ENCODE measurements at places on chromosomes 2 and 18. TPM values are rescaled to one million over a fixed set of nuclear protein-coding genes. Genes with fewer than 3 reads are reported as not detected.

Gene UGT1A10
- not detected for polyA plus RNA-seq

Gene MAPRE3
- 1.0 TPM for polyA plus RNA-seq

DNA sequence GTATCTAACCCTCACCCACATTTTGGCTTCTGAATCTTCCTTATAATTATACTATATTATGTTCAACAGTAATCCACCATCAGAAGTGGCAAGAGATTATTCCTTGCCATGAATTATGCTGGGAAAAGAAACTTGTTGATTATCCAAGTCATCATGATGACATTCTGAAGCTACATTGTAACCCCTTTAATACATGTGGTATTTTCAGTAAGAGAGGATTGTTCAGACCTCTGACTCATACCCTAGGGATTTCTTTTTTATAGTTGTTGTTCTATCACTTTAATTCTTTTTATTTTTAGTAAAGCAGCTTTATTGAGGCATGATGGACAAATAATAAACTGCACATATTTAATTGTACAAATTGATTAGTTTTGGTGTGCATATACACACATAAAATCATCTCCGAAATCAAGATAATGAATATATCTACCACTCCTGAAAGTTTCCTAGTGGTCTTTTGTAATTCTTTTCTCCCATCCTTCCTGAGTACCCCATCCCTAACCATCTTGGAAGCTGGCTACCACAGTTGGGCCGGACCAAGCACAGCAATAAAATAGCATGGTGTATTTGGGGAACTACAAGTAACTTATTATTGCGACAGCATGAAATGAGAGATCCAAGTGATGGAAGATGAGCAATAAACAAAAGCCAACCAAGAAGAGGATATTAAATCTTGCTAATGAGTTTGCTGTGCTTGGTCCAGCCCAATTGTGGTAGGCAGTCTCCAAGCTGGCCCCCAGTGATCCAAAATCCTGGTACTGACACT lies 159.9 kb downstream of the BARD1 start:
- no peaks in the 10 kb centered on the region for H3K36me3 ChIP-seq
- no peak for DNase-seq
- H3K27me3 ChIP-seq: no peaks in the 10 kb centered on the region
- no peaks in the 10 kb centered on the region for H3K4me1 ChIP-seq
- no peak overlapping the region for H3K4me3 ChIP-seq
- no peak overlapping the region for H3K27ac ChIP-seq

DNA sequence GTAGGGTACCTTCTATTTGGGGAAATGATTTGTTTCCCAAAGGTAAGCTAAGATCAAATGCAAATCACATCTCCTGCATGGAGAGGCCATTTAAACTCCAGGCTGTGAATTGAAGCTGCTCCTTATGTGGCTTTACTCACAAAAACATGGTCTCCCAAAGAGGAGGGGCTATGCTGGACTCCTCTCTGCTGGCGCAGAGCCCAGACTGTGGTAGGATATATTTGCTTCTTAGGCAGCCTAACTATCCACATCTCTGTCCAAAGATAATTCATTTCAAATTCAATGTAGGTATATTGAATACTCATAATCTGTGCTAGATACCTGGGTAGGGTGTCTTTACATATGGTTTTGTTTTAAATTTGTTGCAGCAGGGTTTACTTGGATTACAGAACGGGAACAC lies 358.5 kb downstream of the ALK start:
- H3K27ac ChIP-seq: no peak overlapping the region
- no peak overlapping the region for H3K4me3 ChIP-seq
- no peaks in the 10 kb centered on the region for H3K36me3 ChIP-seq
- no peaks in the 10 kb centered on the region for H3K27me3 ChIP-seq
- no peaks in the 10 kb centered on the region for H3K4me1 ChIP-seq

DNA sequence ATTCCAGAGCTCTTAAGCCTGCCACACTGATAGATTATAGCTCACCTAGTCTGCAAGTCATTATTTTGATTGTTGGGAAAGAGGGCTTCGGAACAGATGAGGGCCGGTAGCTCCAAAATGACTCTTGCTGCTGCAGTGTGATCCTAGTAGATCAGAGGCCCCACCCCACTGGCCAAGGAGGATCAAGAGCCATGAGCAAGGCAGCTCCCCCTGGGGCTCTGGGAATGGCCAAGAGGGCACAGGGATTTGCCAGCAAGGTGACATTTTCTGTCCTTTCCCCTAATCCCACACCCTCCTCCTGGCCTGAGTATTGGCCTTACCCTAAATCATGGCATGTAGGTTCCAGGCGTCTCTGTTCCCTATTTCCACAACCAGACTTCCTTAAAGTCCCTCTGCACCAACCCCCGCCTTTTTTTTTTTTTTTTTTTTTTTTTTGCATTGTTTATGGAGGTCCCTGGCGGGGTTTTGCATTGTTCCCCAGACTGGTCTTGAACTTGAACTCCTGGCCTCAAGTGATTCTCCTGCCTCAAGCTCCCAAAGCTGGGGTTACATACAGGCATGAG lies 36.5 kb downstream of the EIF4E2 start:
- no peak overlapping the region for H3K27ac ChIP-seq
- H3K4me1 ChIP-seq: no peaks in the 10 kb centered on the region
- DNase-seq: no peak
- H3K4me3 ChIP-seq: no peak overlapping the region

Gene ASB18
- not detected for polyA plus RNA-seq

Gene CDKL4
- polyA plus RNA-seq: not detected

- H3K36me3 ChIP-seq: no peaks in the 10 kb centered on the region
- H3K27me3 ChIP-seq: no peaks in the 10 kb centered on the region
- H3K4me3 ChIP-seq: no peak overlapping the region
- peak; percentile 71 for DNase-seq
- H3K4me1 ChIP-seq: peaks cover 6% of the 10 kb centered on the region
Measured at GRCh38 chr2:127128445-127128904, 21.5 kb upstream of the BIN1 start.

DNA sequence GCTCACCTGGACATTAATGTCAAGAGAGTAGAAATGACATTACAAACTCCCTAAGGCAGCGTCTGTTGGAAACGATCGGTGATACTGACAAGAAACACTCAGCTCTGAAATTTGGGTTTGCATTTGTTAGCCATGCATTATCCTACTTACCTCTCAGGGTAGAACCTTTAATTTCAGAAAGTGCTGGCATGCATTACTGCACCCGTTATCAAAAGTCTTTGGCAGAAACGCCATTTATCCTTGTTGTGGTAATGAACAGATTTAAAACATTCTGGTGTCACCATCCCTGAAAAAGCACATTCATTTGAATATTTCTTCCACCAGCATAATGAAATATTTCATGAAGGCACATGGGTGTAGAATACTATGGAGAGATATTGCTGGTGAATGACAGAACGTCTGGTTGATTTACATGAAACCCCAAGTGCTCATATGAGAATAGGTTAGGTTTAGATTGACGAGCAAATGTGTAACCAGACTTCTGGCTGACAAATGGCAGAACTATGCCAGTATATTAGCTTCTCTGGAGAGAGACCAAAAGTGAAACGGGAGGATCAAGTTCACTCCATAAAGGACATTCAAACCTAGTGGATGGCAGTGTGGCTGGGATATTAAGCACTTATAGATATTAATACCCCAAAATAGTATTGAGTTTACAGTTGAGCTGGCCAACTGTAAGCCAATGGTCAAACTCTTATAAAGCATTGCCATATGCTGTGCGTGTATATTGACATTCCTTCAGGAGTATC lies 53.5 kb upstream of the ITGB6 start:
- no peak overlapping the region for H3K27ac ChIP-seq
- H3K4me3 ChIP-seq: no peak overlapping the region
- no peaks in the 10 kb centered on the region for H3K36me3 ChIP-seq
- no peaks in the 10 kb centered on the region for H3K4me1 ChIP-seq
- no peaks in the 10 kb centered on the region for H3K27me3 ChIP-seq
- no peak for DNase-seq

- no peaks in the 10 kb centered on the region for H3K27me3 ChIP-seq
- H3K27ac ChIP-seq: no peak overlapping the region
- no peak for DNase-seq
- no peak overlapping the region for H3K4me3 ChIP-seq
- no peaks in the 10 kb centered on the region for H3K4me1 ChIP-seq
Measured at GRCh38 chr2:100029460-100029859, 112.9 kb downstream of the AFF3 start.

Gene RAX
- polyA plus RNA-seq: not detected

DNA sequence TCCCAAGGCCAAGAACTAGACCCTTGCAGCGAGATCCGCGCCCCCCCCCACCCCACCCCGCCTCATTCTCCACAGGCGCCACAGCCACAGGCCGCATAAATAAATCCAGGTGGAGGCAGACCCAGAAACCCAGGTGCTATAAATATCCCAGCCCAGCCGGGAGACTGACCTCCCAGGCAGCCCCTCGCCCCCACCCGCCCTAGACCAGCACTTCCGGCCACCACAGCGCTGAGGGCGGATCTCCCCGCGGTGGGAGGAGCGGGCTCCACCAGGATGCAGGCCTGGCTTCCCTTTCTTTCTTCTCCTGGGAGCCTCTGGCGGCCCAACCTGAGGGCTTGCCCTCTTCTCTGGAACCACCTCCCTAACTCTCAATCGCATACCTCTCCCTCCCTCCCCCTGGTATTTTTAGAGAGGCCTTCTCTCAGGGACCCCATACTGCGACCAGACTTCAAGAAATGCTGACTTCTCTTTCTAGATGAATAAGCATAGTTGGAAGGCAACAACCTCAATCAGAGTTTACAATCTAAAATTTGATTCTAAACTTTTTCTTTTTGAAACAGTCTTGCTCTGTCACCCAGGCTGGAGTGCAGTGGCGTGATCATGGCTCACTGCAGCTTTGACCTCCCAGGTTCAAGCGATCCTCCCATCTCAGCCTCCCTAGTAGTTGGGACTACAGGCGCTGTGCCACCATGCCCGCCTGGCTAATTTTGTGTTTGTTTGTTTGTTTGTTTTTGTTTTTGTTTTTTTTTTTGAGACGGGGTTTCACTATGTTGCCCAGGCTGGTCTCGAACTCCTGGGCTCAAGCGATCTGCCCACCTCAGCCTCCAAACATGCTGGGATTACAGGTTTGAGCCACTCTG lies 55.0 kb downstream of the PKDCC start:
- peaks cover 79% of the 10 kb centered on the region for H3K4me1 ChIP-seq
- peak overlapping the region; percentile 36 for H3K4me3 ChIP-seq
- H3K36me3 ChIP-seq: no peaks in the 10 kb centered on the region
- no peaks in the 10 kb centered on the region for H3K27me3 ChIP-seq

DNA sequence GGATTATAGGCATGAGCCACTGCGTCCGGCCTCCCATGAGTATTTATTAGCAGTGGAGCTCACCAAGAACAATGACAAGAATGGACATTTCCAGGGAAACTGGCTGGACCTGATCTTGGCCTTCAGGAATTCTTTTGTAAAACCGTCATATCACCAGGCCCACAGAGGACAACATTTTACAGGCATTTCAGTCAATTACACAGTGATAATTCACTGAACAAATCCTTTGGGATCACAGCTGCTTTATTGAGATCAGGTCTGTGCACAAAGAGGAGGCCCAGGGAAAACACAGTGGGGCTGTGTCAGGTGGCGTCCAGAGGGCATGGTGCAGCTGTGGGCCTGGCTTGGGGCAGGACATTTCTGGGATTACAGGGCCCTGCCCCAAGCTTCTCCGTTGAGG lies 30.1 kb upstream of the GTF2A1L start:
- H3K27me3 ChIP-seq: no peaks in the 10 kb centered on the region
- no peaks in the 10 kb centered on the region for H3K4me1 ChIP-seq
- H3K27ac ChIP-seq: no peak overlapping the region
- no peak overlapping the region for H3K4me3 ChIP-seq

DNA sequence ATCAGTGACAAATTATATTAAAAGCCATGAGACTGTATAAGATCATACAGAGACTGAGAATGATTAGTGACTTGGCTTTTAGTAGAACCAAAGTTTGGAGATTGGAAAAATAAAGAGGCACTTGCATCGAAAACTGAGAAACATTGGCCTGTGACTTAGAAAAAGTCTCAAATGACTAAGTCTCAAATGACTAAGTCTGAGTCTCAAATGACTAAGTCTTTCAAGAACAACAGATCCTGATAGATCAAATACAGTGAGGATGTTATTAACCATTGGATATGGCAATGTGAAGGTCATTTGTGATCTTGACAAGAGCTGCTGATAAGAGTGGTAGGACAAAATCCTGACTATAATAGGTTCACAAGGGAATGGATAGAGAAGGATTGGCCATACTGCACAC lies 135.5 kb upstream of the FANCL start:
- H3K4me3 ChIP-seq: no peak overlapping the region
- no peak for DNase-seq
- H3K36me3 ChIP-seq: no peaks in the 10 kb centered on the region

Gene ZC3H6
- polyA plus RNA-seq: 1.1 TPM

DNA sequence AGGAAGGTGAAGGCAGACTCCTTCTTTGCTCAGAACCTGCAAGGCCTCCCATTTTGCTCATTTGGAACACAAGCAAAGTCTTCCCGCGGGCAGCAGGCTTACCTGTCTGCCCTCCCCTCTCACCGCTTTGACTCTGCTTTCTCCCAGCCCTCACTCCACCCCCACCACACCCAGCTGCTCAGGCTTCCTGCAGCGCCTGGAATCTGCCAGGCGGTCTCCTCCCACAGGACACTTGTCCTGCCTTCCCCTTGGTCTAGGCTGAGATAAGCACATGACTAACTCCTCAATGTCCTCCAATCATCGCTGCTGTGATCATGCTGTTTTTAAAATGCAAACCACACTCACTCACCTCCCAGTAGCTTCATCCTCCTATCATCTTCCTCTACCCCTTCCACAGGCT lies 430.0 kb downstream of the ZNF516 start:
- no peak for DNase-seq
- no peaks in the 10 kb centered on the region for H3K4me1 ChIP-seq
- H3K36me3 ChIP-seq: no peaks in the 10 kb centered on the region
- no peaks in the 10 kb centered on the region for H3K27me3 ChIP-seq

Gene UGT1A6
- not detected for polyA plus RNA-seq

Gene DYNAP
- not detected for polyA plus RNA-seq

DNA sequence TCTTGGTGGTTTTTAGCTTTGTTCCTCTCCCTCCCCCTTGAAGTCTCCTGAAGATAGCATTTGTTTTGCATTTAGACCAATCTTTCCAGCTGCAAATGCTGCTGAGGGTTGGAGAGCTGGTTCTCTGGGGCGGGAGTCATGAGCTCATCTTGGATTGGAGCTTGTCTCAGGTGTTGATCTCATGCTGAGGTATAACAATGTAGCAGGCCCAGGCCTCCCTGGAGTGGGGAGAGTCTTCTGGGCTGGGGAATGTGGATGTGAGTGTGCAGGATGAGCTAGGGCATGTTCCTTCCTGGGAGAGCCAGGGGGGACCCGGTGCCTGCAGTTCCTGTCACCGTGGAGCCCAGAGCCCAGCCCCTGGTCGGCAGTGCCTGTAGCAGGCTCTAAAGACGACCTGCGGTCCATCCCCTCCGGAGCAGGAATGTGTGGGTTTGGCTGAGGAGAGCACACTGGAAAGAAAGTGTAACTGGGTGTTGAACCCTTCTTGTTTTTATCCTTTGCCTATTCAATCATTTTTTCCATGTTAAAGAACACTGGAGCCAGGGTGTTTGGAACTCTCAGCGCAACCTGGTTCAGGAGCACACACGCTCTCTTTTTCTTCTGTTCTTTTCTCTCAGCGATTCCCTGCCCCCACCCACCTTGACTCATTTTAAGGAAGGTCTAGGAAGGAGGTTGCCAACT lies 2.7 kb downstream of the ZNF532 start:
- peaks cover 2% of the 10 kb centered on the region for H3K27me3 ChIP-seq
- no peak for DNase-seq
- H3K4me3 ChIP-seq: no peak overlapping the region
- no peaks in the 10 kb centered on the region for H3K4me1 ChIP-seq

Gene OSBPL6
- polyA plus RNA-seq: 0.03 TPM
